ENCODE measurements at places on chromosomes 7 and 10.

- no peak for DNase-seq
These were observed 5.8 kb downstream of the KIAA1217 start for GRCh38 chr10:24214762-24215161.

GRCh38 chr10:80702143-80702542 is 164.4 kb downstream of the SH2D4B start:
- no peak for DNase-seq

- no peak for DNase-seq
These were observed 77.1 kb upstream of the UNC5B start for GRCh38 chr10:71135236-71135635.

DNA sequence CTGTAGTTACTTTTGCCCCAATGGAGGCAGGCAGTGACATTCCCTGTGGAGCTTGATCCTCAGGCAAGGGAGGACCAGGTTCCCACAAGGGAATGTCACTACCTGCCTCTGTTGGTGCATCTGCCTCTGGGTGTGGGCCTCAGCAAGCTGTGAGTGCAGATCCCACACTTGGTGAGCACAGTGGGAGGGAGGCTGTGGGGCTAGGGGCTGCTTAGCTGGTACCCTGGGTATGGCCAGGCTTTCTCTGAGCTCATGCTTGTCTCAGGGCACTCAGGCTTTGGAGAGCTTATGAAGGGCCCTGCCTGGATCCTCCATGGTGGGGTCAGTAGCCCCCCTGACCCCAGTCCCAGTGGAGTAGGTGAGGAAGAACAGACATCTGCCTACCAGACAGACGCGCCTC is 16.2 kb upstream of the ZNF488 start:
- DNase-seq, result no peak

DNA sequence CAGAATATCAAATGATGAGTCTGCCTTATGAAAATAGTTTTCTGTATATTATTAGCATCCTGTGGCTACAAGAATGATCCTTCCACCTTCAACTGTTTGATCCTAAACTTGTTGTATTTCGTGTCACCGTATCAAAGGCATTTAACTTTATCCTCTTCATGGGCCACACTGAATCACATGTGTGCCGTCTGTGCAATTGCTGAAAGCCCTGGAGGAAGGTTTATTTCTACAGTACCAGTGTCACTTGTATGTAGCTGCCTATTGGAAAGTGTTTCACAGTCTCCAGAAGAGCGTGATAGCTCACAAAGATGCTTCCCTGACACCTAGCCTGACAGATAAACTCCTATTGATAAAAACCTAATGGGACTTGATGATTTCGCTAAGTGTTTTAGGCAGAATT is 94.5 kb downstream of the ITGA8 start:
- no peak for DNase-seq

GRCh38 chr7:50783801-50784507 is 1.3 kb upstream of the GRB10 start:
- DNase-seq, result no peak

DNA sequence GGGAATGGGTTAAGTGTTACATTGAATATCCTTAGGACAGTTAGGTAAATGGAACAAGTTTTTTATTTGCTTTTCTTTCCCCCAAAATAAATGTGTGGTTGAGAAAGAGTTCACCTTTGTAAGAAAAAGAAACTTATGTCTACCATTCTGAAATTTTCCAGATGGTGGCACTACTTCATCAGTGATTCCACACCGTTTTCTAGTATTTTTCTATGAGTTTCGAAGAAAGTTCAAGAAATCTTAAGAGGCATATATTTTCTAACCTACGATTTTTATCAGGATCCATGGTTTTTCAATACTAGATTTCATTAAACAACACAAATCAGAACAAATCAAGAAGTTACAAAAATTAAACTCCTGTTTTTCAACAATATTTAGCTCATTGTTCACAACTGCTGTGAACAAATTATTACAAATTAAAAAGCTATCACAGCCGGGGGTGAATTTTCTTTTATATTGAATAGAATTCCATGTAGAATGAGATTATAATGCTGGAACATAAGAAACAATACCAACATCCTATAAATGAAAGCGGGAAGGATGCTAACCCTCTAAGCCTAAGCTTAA is 163.1 kb upstream of the NPVF start:
- DNase-seq, result no peak

DNA sequence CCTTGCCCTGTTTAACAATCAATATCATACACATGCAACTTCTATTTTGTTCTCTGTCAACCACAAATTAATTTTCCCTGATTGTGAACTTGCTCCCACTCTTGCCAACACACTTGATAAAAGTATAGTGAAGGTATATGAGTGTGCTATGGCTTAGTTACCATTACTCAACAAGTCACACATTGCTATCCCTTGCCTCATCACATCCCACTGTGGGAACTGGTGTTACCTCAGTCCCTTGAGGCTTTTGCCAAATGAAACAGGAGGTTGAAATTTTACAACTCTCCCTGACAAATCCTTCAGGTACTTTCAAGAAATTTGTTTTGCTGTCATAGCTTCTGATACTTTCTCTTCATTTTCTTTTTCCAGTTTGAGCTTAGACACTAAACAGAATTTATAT is 472.5 kb upstream of the SEMA3D start:
- DNase-seq, result no peak

DNA sequence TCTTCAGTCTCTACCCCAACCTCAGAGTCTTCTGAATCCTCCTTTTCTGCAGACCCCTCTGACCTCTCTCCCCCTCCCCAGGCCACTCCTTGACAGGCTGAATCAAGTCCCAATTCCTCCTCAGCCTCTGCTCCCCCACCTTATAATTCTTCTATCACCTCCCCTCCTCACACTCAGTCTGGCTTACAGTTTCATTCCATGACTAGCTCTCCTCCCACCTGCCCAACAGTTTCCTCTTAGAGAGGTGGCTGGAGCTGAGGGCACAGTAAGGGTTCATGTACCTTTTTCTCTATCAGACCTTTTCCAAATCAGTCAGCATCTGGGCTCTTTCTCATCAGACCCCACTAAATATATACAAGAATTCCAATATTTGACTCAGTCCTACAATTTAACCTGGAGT is 14.6 kb upstream of the LRRC61 start:
- no peak for DNase-seq

- DNase-seq, result no peak
These were observed 72.1 kb upstream of the INHBA start for GRCh38 chr7:41774966-41775365.

GRCh38 chr7:33534833-33535232 is 370.5 kb upstream of the BMPER start:
- no peak for DNase-seq

DNA sequence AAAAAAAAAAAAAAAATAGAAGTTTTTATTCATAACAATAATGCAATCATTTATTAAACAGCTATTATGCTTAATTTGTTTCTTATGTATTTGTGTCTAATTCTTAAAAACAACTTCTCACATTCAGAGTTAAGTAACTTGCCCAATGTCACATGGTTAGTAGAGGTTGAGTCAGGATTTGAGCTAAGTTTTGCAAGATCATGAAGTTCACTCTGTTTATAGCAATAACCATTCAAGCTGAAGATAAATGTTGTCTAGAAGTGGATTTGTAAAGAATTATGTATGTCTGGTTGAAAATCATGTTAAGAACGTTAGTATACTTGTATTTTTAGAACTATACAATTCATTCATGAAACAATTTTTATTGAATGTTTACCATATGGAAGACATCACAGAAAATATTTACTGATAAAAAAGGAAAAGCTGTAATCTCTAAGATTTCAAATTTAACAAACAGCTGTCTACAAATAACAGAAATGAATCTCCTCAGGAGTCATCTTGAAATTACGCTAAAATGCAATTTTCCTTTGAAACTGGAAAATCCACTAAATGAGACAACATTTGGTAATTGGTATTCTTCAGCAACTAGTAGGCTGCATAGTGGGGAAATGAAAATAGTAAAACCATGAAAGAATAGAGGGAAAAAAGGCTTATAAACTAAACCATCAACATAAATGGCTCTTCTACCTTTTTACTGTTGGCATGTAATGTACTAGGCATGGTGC is 70.5 kb upstream of the AHR start:
- DNase-seq, result no peak

GRCh38 chr10:102661658-102662028 is 17.4 kb downstream of the TRIM8 start:
- no peak for DNase-seq

DNA sequence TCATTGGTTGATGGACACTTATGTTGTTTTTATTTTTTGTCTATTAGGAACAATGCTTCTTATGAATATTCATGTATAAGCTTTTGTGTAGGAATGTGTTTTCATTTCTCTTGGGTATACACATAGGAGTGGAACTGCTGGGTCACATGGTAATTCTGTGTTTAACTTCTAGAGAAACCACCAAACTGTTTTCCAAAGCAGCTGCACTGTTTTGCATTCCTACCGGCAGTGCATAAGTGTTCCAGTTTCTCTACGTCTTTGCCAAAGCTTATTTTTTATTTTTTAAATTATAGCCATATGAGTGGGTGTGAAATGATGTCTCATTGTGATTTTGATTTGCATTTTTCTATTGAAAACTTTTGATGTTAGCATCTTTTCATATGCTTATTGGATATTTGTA is 51.3 kb downstream of the ADK start:
- no peak for DNase-seq

GRCh38 chr10:70461397-70462348 is 16.9 kb upstream of the PALD1 start:
- no peak for DNase-seq

DNA sequence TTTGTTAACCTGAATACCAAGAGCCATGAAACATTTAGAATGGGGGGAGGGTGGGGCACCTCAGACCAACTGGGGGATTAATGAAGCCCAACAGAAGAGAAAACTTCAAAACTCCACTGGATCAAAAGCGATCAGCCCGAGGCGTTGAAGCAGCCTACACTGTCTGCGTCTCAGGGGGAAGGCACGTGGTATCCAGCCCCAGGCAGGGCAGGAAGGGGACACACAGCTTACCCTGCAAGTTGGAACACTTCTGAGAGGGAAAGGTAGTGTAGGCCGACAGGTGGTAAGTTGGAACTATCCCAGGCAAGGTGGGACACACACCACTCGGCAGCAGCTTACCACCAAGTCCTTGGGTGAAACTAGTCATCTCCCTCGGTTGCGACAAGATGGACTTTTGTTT is 102.9 kb downstream of the TAX1BP1 start:
- DNase-seq, result no peak

DNA sequence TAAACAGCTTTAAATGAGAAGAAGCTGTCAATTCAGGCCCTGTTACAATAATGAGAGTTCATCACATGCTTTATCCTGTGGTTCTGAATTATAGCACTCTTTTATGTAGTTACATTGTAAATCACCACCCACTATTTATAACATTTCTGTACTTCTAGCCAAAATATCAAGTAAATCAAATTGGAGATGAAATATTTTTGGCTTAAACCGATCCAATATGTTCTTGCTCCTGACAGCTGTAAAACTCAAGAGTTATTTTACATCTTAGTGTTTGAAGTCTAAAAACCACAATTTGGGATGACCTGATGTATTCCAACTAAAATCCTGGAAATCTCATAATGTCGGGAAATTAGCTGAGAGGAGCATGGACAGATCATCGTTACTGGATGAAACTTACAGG is 371.2 kb upstream of the LRRN3 start:
- DNase-seq, result no peak

DNA sequence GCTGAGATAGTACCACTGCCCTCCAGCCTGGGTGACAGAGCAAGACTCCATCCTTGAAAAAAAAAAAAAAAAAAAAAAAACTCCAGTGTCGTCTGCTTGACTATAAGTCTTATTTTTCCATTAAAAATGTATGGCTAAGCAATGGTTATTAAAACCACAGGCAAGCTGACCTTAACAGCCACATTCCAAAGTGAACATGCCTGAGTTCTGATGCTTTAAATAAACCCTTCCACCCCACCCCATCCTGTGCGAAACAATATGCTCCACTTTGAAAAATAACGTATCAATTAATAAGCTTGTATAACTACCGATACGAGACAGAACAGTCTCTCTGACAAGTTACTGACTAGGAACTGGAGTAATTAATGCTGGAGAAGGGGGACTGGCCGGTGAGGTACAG is 63.7 kb downstream of the LARP4B start:
- DNase-seq, result no peak

GRCh38 chr7:29401769-29402168 is 161.9 kb upstream of the PRR15 start:
- DNase-seq, result no peak

DNA sequence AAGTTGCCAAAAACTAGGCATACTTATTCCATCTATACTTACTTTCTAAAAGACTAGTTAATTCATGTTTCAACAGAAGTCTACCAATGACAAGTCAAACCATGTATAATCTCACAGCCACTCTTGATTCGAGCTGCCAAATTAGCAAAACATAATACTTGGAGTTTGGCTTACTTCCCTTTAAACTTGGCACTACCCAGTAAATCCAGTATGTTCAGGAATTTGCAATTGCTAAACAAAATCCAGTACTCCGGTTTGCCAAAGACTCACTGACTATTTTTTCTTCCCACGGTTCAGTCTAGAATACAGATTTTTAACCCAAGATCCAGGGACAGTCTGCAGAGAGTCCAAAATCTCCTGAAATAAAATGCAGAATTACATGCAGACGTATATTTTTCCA is 4.6 kb downstream of the OAT start:
- no peak for DNase-seq

DNA sequence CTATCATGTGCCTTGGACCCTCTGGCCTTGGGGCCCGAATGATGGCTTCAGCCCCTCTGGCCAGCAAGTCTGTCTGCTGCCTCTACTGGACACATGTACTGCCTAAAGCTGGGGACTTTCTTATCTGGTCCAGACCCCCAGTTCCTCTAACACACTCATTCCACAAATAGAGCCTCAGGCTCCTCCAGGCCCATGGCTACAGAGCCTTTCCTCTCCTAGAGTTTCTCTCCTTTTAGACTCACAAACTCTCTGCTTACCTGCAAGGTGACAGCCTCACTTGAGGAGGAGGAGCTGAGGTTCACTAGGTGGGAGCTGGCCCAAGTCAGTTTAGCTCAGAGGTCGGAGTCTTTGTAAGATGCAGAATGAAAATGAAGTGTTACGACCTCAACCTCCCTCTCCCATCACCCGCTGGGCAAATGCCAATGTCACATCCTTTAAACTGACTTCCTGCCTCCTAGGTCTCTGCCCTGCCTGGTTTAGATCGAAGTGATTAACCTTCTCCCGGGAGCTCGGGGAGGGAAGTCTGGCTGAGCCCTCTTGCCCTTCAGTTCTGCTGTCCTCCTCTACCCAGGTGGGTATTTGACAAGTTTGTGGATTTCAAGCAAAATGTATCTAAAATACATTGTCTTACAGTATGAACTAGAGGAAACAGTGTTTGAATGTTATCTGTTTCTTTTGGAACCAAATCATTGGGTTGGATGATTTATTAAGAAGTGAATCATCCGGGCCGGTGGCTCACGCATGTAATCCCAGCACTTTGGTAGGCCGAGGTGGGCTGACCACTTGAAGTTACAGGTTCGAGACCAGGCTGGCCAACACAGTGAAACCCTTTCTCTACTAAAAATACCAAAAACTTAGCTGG is 71.9 kb upstream of the TNS3 start:
- DNase-seq, result no peak

GRCh38 chr10:44132361-44133289 is 252.3 kb downstream of the CXCL12 start:
- DNase-seq, result no peak
